ENCODE measurements at places on chromosomes 4 and X.

DNA sequence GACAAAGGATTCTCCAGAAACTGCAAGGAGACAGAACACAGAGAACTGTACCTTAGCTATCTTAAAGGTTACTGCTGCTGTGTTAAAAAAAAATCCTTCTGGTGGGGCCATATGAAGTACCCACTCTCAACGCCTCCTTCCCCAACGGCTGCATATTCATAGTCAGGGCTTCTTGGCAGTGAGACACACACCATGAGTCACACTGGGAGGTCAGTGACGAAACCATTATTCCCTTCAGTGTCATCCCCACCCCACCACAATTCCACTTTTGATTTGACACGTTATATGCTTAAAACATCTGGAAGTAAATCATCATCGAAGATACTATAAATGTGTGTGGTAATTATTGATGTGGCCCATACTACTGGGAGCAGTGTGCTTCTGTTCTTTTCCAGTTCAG lies 271.5 kb downstream of the LDB2 start:
- DNase-seq: no peak

DNA sequence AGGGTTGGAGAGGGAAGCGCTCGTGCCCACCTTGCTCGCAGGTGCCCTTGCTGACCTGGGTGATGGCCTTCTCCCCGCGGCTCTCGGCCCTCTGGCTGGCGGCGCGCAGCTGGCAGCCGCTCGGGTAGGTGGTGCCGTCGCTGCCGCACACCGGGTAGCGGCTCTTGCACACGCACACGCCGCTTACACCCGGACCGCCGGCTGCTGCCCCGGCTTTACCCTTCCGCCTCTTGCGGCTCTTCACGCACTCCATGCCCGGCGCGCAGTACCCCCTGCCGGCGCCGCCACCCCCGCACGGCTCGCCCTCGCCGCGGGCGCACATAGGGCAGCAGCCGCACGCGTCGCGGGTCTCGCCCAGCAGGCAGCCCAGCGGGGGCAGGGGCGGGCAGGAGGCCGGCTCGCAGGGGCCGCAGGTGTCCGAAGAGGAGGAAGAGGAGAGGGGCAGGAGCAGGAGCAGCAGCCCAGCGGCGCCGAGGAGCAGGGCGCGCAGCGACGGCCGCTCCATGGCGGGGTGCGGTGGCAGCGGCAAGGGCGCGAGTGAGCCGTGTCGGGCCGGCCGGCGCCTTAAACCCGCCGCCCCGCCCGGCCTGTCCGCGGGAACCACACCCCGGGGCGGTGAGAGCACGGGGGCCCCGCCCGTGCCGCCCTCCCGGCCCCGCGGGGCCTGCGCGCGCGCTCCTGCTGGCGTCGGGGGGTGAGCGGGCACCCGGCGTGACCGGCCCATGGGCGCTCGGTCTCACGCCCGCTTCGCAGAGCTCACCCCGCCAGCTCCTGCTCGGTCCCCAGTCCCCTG lies at the start of gene IGFBP7:
Gene IGFBP7 (minus strand): TSS at position 539 of the 793 bp plus-strand sequence. CDS start 34 bp downstream, at position 505.
- DNase-seq: peak; percentile 34

DNA sequence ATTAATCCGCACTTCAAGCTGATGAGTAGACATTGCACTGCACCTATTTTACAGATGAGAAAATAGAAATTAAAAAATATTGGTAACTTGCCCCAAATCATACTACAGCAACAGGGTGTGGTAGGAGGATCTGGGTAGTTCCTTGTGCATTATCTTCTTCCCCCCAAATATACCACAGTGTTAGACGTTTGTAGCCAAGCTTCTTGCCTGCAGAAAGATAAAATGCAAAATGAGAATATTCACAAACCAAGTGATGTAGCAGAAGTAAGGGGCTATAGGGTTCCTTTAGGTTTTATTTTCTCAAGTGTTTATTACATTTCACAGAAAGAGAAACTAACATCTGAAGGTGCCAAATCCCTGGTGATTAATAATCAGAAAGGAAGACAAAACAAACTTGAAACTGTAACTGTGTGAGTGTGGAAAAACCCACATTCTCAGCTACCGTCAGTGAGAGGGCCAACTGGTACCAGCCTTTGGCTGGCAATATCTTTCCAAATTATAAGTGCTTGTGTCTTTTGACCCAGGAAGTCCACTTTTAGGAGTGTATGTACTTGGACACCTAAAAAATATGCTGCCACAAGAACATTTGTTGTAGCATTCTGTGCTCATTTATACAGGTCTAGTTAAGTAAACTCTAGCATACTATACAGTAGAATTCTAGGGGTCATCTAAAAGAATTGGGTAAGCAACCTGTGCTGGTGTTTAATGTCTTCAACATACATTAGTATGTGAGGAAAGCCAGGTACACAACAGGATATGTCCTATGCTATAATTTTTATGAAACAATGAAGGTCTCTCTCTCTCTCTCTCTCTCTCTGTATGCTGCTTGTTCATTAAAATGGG lies 6.7 kb upstream of the CD38 start:
- DNase-seq: no peak

- no peak for DNase-seq
Observed at GRCh38 chr4:6714954-6715353, 1.0 kb upstream of the BLOC1S4 start.

- DNase-seq: no peak
Observed at GRCh38 chr4:74042681-74043080, 4.2 kb upstream of the CXCL3 start.

- no peak for DNase-seq
Observed at GRCh38 chrX:154720067-154720466, 30.8 kb downstream of the GAB3 start.

GRCh38 chr4:183691897-183692296 lies 32.8 kb downstream of the TRAPPC11 start:
- no peak for DNase-seq

DNA sequence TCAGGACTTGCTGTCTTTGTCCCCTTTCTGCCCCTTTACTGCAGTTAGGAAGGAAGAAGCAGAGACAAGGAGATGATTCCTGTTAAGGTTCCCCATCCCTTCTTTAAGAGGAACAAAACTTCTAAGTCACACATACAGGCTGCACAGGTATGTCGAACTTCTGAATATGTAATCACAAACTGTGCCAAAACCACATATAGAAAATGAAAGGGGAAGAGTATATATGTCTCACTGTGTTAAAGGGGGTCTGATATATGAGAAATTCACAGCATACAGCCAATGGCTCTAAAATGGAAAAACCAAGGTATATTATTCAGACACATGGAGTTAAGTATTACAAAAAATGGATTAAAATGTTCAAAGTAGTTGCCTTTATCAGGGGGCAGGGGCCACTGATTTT lies 11.7 kb downstream of the CFAP97 start:
- DNase-seq: no peak

- DNase-seq: no peak
Observed at GRCh38 chr4:81704461-81704860, 232.8 kb upstream of the RASGEF1B start.

DNA sequence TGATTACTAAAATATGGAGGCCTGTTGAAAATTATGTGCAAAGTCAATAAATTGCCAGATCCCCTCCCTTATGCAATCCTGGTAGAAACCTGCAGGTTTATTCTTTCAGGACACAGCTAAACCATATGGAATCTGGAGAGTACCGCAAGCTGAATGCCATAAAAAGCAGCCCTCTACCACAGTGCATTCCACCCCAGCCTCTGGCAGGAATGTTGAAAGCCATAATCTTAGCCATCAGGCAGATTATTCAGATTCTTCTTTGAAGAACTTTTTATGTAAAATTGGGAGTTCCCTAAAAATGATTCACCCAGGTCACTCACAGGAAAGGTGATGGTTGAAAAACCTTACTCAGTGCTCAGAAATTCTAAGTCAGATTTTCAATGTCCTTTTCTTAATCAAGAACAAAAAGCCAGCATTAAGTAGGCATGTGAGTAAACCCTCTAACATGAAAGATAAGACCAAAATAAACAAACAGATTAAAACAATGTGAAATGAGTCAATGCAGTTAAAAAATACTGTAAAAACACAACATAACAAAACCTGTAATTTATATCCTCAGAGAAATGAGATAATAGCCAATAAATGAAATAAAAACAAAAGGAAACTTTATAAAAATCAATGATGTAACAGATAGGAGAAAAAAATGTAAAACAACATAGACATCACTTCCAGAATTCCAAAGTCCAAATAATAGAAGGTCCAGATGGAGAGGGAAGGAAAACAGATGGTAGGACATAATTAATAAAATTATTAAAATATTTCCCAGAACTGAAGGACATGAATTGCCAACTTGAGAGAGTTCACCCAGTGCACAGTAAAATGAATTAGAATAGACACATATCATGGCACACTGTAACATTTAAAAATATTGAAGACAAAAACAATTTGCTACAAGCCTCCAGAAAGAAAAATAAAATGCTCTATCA lies 226.9 kb downstream of the FSTL5 start:
- DNase-seq: no peak

DNA sequence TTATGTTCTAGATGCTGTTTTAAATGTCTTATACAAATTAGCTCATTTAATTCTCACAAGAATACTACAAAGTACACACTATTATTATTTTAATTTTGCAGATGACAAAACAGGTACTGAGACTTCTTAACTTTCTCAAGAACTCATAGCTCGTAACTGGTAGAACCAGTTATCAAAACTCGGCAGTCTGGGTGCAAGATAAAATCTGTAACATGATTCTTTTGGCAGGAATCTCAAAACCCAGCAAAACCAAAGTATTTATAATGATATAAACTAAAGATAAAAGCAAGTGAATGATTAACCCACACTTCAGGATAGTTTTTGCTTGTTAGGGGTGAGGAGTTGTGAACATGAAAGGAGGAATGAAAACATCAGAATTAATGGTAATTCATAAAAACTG lies 27.6 kb downstream of the CLNK start:
- DNase-seq: no peak

GRCh38 chrX:50707955-50708699 lies 105.9 kb downstream of the SHROOM4 start:
- no peak for DNase-seq

DNA sequence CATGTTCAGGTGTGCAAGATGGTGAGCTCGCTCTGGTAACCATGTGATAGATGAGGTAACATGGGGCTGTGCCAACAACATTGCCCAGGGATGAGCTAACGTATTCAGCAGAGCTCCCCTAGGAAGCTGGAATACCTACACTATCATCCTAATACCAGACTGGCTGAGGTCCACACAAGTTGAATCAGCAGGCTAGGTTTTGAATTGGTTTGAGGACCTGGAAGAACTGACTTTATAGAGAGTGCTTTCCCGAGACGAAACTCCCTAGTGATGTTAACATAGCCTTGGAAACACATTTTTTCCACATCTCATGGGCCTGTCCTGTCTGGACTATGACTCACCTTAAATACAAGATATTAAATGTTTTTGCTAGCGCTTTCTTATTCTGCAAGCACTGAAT lies 56.7 kb downstream of the IGFBP7 start:
- DNase-seq: no peak

GRCh38 chrX:130174045-130174704 lies 2.4 kb downstream of the RAB33A start:
- DNase-seq: no peak

- no peak for DNase-seq
Observed at GRCh38 chrX:9062641-9063040, 28.7 kb upstream of the FAM9B start.

GRCh38 chrX:153974726-153975286 lies 2.3 kb downstream of the TMEM187 start:
- DNase-seq: no peak

DNA sequence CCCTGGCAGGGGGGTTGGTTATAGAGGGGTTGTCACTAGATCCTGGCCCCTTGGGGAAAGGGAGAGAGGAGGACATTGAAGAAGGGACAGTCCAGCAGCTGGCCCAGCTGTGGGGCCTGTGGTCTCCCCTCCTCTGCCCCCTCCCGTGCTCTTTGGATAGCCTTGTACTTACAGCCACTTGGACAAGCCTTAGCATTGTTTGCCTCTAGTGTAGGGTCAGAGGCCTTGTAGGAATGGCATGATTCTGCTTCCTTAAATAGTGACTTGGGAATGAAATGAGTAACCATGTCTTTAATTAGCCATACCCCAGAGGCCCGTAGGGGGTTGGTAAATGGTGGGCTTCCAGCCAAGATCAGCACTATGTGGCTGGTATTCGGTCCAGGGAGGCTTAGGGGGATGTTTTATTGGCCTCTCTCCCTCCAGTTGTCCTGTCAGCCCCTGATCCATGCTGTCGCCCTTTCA lies 230.6 kb downstream of the PTTG2 start:
- DNase-seq: peak; percentile 60

- DNase-seq: no peak
Observed at GRCh38 chrX:5638572-5638971, 590.1 kb downstream of the NLGN4X start.

DNA sequence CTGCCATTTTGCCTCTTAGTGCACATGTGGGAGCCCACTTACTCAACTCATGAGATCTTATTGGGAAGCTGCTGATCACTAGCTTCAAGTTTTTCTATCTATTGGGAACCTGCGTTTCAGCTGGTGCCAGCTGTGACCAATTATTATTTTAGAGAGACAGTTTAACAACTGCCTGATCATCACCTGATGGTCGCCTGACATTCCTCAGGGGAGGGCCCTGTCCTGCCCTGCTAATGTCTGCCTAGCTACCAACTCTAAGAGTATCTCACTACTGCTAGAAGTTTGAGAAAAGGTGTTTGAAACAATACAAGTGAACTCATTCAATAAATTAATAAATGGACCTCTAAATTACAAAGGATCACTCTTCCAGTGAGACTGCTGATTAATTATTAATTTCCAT lies 95.5 kb downstream of the PCDH7 start:
- DNase-seq: no peak

- DNase-seq: no peak
Observed at GRCh38 chr4:170139764-170140163, 50.0 kb upstream of the AADAT start.

GRCh38 chr4:56619160-56619559 lies 61.9 kb downstream of the HOPX start:
- no peak for DNase-seq

DNA sequence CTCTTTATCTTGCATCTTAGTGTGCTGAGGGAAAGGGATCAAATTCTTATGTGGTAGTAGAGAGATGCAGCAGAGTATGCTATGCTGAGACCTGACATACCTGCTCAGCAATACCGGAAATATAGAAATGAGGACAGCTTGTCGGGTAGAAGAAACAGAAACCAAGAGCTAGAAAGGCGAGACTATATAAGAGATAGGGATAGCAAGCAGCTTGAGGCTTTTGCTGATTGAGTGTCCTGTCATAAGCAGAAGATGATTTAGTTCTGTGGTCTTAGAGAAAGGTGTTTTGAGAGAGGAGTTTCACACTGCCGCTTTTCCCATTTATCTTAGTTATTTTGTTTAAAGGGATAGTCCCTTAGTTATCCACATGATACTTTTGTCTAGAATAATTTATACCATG lies 31.7 kb downstream of the USP9X start:
- DNase-seq: no peak

GRCh38 chrX:150886381-150886780 lies 12.1 kb downstream of the CD99L2 start:
- no peak for DNase-seq

- DNase-seq: no peak
Observed at GRCh38 chrX:136497556-136498052, at the start of gene HTATSF1. Gene HTATSF1 (plus strand): TSS chrX:136497592. CDS start chrX:136497685, 93 bp downstream.
